ENCODE measurements at places on chromosomes 1 and 21.

DNA sequence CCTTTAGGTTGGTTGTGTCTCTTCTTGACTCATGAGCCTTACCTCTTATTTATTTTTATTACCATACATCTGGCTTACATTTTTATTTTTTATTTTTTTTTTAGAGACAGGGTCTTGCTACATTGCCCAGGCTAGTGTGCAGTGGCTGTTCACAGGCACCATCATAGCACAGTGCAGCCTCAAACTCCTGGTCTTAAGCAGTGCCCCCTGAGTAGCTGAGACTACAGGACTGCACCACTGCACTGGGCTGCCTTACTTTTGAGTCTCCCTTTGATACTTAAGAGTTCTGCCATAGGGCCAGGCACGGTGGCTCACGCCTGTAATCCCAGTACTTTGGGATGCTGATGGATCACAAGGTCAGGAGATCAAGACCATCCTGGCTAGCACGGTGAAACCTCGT lies 76.4 kb upstream of the MACF1 start:
- no peak for DNase-seq

GRCh38 chr1:160078512-160079195 lies 2.7 kb upstream of the KCNJ9 start:
- no peak for DNase-seq

- no peak for DNase-seq
Observed at GRCh38 chr21:38646213-38646837, 148.0 kb upstream of the ERG start.

- DNase-seq, result no peak
Observed at GRCh38 chr1:49319426-49319963, 542.8 kb upstream of the BEND5 start.

DNA sequence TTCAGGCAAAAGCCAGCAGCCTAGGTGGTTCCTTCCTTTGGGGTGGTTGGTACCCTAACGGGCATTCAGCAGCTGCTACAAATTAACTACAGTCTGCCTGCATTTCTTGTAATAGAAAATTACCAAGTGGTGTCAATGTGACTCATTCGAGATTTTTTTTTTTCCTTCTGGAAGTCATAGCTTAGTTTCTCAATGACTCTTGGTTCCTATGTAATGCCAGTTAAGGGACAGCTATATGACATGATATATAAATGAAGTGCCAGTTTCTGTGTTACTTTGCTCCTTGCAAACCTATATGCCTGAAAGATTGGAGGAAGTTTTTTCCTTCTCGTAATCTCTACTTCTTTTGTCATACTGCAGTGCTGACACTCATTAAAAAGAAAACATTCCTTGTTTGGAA lies 2.6 kb downstream of the MGST3 start:
- DNase-seq, result no peak

- DNase-seq, result no peak
Observed at GRCh38 chr1:32736812-32737791, 34.5 kb upstream of the SYNC start.

DNA sequence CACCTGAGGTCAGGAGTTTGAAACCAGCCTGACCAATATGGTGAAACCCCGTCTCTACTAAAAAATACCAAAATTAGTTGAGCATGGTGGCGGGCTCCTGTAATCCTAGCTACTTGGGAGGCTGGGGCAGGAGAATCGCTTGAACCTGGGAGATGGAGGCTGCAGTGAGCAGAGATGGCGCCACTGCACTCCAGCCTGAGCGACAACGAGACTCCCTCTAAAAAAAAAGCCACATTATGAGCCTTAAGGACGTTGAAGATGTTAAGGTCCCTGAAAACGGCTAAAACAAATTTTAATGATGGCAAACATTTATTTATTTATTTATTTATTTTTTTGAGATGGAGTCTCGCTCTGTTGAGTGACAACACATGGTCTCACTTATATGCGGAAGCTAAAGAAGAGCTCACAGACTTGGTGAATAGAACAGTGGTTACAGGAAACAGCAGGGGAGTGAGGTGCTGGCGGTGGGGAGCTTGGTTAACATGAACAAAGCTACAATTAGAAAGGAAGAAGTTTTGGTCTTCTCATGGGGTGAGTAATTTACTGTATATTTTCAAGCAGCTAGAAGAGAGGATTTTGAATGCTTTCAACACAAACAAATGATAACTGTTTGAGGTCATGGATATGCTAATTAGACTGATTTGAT lies 47.1 kb downstream of the TCP10L start:
- no peak for DNase-seq

- DNase-seq, result no peak
Observed at GRCh38 chr21:31132574-31133242, 94.4 kb upstream of the KRTAP19-8 start.

DNA sequence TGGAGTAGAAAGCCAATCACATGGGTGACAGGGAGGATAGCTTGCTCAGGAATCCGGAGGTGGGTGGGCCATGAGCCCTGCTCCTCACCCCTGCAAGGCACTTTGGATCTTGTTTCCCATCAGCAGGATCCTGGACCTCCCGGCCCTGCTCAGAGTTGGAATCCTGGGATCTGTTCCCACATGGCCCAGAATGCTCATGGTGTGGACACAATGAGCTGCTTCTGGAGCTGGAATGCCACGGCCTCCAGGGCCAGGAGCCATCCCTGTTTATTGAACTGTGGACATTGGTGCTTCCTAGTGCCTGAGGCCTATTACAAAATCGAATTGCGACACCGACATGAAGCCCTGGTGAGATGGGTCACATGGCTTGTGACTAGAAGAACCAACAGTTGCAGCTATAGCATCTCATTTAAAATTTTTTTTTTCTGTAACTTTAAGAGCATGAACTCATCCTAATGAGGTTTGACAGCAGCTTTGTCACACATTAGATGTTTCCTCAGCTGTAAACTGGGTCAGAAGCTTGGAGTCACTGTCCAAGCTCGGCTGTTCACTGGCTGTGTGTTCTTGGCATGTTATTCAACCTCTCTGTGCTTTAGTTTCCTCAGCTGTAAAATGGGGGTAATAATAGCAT lies 40.4 kb upstream of the GOLT1A start:
- DNase-seq, result no peak

DNA sequence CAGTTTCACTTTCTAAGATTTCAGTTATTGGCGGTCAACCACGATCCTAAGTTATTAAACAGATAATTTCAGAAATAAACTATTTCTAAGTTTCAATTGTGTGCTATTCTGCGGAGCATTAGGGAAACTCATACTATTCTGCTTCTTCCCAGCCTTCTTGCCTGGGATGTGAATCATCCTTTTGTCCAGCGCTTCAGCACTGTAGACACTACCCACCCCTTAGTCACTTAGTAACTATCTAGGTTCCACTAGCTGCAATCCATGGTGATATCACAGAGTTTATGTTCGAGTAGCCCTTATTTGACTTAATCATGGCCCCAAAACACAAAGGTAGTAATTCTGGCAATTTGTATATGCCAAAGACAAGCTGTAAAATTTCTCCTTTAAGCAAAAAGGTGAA lies 279.9 kb upstream of the ADAMTS5 start:
- DNase-seq, result no peak

- DNase-seq, result no peak
Observed at GRCh38 chr21:36654324-36654723, 44.6 kb upstream of the SIM2 start.

DNA sequence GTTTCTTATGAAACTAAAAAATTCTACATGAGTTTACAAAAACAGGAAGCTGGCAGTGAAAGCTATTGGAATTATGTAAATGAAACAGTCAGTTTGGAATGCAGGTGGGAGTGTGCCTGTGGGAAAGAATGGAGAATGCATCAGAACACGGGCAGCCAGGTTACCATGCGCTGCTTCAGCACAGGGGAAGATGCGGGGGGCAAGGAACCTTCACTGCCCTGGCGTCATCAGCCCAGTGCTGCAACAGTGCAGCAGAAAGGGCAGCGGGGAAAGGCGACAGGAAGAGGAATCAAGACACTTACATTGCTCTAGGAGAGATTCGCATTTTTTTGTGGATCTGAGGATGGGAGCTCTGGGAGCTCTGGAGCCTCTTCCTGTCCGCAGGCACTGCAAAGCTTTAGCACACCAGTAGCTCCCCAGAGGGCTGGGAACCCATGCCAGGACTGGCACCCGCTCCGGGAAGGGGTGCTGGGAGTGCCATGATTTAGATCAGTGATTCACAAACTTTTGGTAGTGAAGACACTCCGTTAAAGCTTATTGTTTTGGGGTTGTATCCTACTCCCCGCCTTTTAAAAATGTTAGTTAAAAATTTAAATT lies 64.1 kb upstream of the WDR26 start:
- no peak for DNase-seq

- no peak for DNase-seq
Observed at GRCh38 chr1:32199043-32199716, 1.2 kb upstream of the CCDC28B start.

- DNase-seq, result no peak
Observed at GRCh38 chr1:96425382-96426129, 296.0 kb upstream of the PTBP2 start.

DNA sequence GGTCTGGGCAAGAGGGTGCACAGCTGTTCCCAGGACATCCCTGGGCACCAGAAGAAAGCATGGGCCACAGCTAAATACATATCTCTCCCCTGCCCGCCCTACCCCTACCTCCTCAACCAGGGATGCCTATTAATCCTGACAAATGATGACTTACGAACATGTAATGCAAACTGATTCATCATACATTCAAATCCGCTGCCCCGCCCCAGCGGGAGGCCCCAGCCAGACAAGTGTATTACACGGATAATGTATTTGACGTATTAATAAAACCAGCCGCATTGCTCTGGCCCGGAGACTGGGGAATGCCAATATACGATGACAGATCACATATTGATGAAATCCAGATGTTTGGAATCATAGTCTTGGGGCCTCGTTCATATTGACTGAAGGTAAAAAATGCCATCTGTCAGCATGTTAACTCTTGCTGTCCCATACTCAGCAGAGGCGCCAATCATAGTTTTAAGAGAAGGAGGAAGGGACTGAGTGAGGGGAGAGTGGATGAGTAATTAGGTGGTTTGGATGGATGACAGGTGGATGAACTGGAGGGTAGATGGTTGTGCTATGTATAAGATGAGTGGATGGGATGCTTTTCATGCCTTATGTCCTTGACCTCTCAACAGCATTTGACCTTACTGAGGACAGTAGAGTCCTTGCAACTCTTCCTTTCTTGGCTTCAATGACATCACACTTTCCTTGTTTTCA lies 68.2 kb downstream of the TMEM53 start:
- DNase-seq, result no peak

GRCh38 chr1:63524201-63524600 lies 876 bp downstream of the EFCAB7 start:
- DNase-seq, result no peak

- DNase-seq, result no peak
Observed at GRCh38 chr1:147475488-147475887, 65.8 kb upstream of the BCL9 start.

DNA sequence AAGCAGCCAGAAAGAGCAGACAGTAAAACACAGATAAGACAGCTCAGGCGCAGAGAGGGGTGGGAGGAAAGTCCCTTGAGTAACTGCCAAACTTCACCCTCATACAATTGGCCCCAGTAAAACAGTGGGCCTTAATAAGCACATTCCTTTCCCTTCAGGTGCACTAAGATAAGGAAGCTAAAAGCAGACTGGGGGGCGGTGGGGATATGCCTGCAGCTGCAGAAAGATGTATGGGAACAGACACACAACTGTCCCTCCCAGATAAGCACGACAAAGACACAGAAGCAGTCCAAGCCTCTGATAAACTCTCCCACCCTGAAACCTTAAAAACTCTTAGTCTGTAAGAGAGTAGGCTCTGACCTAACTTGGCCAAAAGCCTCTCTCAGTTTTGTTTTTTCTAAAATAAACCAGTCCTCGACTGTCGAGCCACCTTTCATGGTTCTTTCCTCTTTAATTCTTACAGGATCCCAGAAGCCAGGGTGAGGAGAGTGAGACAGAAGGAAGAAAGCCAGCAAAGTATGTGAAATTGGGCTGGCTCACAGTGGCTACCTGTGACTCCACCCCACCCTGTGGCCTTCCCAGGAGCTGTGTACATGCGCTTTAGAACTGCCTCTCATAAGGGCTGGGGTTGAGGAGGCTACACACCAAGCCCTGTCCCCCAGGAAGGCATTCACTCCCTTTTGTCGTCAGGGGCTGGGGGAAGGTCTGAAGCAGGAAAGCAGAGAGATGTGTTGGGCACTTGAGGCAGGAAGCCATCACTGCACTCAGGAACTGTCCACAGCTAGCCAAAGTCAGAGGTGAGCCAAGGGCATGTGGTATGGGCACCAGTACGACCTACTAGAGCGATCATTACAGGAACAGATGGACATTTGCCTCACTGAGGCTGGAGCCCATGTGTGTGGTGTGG lies 4.6 kb downstream of the PGLYRP4 start:
- no peak for DNase-seq

DNA sequence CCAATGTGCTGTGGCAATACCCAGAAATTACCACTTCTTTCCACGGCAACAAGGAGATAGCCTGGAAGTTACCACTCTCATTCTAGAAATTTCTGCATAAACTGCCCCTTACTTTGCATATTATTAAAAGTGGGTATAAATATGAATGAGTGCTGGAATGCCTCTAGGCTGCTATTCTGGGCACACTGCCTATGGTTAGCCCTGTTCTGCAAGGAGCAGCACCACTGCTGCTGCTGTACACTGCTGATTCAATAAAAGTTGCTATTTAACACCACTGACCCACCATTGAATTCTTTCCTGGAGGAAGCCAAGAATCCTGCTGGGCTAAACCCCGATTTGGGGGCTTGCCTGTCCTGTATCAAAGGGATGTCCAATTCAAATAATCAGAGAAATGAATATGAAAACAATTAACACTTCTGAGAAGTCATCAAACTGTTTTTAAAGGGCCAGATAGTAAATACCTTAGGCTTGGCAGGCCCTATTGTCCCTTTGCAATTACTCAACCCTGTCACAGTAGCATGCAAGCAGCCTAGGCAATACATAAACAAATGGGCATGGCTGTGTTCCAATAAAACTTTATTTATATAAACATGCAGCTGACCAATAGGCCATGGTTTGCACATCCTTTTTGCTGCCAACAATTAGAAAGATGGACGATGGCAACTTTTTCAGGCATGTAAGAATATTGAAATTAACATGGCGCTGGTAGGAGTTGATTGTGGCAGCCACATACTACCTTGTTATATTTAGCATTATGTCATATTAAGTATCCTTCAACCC lies 369.4 kb upstream of the B3GALT2 start:
- DNase-seq, result no peak

- DNase-seq, result no peak
Observed at GRCh38 chr1:38152351-38153065, 105.9 kb upstream of the POU3F1 start.

DNA sequence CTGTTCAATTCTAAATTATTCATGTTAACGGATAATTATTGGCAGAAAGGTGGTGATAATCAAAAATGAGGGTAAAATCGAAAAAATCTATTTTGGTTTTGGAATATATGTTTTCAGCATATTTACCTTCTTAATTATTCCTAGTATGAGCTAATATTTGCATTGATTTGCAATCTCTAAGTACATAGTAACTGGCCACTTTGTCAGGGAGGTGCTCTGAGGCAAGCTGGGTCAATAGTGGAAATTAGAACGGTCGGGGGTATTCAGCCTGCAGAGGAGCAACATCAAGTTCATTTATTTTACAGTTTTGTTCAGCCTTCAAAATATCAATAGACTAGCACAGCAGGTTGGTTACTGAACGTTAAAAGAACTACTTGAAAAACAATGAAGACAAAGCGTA lies 1.8 kb downstream of the OTUD7B start:
- DNase-seq, result no peak

GRCh38 chr1:185112356-185112755 lies 44.4 kb downstream of the TRMT1L start:
- no peak for DNase-seq

GRCh38 chr1:86776108-86776507 lies 71.7 kb downstream of the SH3GLB1 start:
- no peak for DNase-seq

- DNase-seq, result no peak
Observed at GRCh38 chr1:7418442-7419080, 352.5 kb upstream of the VAMP3 start.

Data from urinary bladder (tissue), 4 donors.